ENCODE measurements at places on chromosomes 3 and 15.
A peak's percentile ranks its signal among the peaks of the same experiment; 100 is the strongest.

- DNase-seq: no peak
Measured at GRCh38 chr15:63381301-63382204, at the start of gene CA12. CA12 (minus strand) TSS chr15:63381846; CDS start chr15:63381720, 126 bp downstream.

DNA sequence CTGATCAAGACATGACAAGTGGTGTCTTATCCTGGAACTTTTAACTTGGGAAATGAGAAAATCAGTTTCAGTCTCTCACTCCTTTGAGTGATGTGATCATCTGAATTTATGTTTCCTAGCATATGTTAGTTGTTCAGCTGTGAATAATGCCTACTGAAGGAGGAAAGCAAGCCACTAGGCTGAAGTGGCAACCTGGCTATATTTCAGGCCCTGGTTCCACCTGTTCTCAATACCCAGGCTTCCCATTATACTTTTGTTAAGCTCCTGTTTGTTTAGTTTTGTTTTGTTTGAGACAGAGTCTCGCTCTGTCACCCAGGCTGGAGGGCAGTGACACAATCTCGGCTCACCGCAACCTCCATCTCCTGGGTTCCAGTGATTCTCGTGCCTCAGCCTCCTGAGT lies 243.8 kb downstream of the ALCAM start:
- no peak for DNase-seq

GRCh38 chr15:69484837-69485236 lies 32.2 kb downstream of the RPLP1 start:
- no peak for DNase-seq

DNA sequence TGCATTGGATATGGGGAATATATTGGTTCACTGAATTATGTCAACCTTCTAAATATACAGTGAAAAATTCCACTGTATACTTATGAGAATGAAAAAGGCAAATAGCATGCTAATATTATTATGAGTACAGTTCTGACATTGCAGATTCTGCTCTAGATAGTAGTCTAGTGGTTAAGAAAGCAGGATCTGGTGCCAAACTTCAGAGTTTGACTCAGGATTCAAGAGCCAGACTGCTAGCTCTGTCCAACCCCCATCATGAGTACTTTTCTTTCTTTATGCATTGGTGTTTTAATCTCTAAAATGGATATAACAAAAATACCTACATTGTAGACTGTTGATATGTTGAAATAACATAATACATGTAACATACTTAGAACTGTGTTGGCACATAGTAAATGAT lies 57.3 kb upstream of the PLSCR4 start:
- DNase-seq: no peak

DNA sequence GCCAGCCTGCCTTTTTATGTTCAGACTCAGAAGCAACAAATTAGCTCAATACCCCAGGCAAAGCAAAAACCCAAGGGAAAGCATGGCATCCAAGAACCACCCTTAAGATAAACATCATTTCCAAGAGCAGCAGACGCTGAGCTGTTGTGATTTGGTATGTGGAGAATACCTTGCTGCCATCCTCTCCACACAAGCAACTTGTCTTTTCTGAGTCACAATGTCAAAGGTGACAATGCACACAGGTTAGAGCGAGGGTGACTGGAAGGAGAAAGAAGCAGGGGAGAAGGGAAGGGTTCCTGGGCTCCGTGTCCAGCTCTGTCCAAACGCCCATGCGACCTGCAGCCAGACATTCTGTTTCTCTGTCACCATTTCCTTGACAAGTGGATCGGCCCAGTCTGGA lies 6.0 kb downstream of the PCSK6 start:
- DNase-seq: no peak

DNA sequence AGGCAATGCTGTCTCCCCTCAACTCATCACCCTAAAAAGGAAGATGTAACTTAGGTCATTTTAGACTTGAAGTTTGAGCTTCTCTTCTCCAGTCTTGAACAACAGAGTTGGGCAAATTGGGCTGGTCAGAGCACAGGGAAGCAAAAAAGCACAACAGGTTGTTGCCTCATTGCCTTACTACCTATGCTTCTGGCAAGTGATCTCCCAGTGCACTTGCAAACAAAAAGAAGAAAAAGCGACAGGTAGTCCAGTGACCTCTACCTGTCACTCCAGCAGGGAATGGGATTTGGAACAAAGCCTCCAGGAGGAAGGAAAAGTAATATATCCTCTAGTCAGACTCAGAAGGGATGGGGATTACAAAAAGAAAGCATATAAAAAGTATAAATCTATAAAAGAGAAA lies 160.2 kb upstream of the MANF start:
- no peak for DNase-seq

DNA sequence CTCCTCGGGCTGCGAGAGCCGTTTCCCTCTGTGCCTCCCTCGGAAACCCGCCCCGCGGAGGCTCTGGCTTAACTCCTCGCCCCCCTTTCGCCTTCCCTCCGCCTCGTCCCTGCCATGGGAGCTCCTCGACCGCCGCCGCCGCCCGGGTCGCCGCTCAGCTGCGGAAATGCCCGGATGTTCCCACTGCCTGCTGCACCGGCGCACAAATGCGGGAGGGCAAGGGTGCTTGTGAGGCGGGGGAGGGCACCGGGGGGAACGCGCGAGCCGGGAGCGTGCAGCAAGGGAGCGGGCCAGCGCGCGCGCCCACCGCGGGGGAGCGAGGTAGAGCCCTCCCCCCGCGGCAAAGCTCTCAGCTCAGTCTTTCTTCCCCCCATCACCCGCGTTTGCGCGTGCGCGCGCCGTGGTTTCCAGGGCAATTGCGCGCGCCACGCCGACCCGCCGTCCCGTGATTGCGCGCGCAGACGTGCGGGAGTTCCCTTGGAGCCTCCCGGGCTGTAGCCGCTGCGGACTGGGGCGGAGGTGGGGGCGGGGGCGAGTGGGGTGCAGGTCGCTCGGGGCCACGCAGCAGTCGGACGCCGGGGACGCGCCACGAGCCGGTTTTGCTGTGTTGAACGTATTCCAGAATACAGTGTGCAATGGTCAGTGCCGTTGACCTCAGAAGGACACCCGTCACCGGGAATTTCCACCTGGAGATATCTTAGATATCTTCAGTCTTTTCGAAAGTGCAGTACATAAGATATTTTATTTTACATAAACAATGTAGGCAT lies at the start of gene DMXL2:
DMXL2 (minus strand) TSS at position 168 of the 767 bp plus-strand sequence. CDS start 226 bp downstream, outside the sequence.
- DNase-seq: peak; percentile 85

DNA sequence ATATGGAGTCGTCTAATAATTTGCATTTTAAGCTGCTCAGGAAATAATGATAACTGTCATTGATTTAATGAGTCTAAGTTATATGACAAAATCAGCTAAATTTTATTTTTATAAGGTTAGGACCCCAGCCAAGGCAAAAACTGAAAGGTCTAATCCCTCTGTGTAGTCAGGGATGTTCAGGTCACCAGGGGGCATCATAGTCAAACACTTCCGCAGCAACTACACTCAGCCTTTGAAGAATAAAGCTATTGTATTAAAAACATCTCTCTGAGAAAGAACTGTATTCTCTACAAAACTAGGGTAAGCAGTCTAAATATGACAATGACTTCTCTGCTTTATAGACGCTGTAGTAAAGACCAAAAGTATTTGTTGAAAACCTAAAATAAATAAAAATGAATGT lies 15.0 kb downstream of the INTS14 start:
- peak; percentile 24 for DNase-seq

GRCh38 chr3:11186318-11186692 lies 32.0 kb downstream of the HRH1 start:
- DNase-seq: no peak

GRCh38 chr3:23720885-23721284 lies 84.9 kb upstream of the UBE2E1 start:
- DNase-seq: no peak

GRCh38 chr15:89707577-89707976 lies 17.0 kb downstream of the WDR93 start:
- no peak for DNase-seq

DNA sequence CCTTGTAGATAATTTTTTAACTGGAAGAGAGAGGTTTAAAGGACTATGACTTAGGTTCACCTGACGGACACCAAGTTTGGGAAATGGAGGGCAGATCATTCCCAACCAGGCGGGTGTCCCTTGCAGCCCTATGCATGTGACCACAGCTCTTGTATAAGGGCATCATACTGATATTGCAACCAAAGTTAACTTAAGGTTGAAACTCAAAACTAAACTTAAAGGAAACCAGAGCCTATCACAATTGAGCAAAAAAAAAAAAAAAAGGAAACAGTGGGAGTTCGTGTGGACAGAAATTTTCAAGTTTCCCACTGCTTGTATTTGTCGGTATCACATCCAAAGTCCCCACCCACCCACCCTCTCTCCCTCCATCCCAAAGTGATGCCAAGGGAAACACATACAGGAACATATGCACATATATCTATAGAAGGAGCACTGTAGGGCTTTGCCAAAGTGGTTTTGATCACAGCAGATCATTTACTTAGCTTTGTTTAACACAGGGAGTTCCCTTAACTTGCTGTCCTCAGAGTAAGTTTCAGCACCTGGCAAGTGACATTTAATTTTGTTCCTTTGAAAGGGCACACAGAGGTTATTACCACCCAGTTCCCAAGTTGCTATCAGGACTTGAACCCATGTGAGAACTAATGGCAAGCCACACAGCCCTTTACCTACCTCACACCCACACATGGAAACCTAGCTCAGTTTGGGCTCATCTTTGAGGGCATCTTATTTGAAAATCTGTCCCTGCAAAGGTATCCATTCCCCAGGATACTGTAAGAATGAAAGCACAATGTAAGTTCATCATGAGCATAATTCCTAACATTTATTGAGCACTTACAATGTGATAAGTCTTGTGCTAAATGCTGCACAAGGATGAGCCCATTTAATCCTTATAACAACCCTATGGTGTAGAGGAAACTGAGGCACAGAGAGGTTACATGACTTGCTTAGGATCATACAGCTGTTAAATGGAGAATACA lies 204.5 kb upstream of the CMC1 start:
- no peak for DNase-seq

DNA sequence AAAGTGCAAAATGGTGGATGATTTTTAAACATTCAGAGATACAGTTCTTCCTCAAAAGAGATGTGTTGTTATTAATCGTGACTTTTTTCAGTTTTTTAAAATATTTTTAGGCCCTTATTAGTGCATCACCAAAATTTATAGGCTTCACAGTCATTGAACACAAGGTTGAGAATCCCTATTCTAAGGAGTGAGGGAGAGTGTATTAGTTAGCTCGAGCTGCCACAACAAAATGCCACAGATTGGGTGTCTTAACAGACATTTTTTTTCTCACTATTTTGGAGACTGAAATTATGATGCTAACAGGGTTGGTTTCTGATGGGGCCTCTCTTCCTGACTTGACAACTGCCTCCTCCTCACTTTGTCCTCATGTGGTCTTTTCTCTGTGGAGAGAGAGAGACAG lies 145.9 kb upstream of the TPRG1 start:
- no peak for DNase-seq

DNA sequence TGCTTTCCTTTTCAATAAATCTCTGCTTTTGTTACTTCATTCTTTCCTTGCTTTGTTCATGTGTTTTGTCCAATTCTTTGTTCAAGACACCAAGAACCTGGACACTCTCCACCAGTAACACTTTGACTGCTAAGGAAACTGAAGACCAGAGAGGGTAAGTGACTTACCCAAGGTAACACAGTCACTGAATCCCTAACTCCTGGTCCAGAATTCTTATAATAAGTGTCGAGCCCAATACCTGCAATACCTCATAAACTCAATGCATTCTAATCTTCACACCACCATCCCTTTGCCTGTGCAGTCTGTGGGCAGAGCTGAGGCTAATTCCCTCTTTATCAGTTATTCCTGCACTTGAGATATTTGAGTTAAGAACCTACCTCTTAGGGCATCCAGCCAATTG lies 237.8 kb downstream of the UACA start:
- no peak for DNase-seq

DNA sequence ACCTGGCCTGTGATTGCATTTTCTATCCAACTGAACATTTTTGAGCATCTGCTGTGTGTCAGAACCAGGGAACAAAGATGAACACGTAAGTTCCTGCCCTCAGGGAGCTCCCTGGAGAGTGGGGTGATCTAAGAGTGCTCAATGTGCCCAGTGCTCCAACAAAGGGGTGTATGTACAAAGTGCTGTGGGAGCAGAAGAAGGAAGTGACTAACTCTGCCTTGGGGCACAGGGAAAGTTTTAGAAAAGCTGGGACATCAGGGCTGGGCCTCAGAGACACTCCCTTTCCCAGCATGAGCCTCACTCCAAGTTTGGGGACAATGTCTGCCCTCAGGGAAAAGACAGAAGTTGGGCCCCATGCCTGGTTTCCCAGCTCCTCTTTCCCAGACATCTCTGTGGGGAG lies 27.6 kb upstream of the BNC1 start:
- no peak for DNase-seq

- DNase-seq: no peak
Measured at GRCh38 chr15:101474983-101475382, 14.5 kb downstream of the PCSK6 start.

GRCh38 chr3:50450209-50450921 lies 53.1 kb downstream of the CACNA2D2 start:
- peak; percentile 81 for DNase-seq

- DNase-seq: no peak
Measured at GRCh38 chr3:108728934-108729333, 28.3 kb downstream of the RETNLB start.

DNA sequence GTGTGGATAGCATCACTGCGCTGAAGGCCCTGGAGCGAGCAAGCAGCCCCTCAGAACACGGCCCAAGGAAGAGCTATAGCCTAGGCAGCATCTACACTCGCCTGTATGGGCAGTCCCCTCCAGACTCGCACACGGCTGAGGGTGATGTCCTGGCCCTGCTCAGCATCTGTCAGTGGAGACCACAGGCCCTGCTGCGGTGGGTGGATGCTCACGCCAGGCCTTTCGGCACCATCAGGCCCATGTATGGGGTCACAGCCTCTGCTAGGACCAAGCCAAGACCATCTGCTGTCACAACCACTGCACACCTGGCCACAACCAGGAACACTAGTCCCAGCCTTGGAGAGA lies 20.5 kb downstream of the ATRIP start:
- no peak for DNase-seq

DNA sequence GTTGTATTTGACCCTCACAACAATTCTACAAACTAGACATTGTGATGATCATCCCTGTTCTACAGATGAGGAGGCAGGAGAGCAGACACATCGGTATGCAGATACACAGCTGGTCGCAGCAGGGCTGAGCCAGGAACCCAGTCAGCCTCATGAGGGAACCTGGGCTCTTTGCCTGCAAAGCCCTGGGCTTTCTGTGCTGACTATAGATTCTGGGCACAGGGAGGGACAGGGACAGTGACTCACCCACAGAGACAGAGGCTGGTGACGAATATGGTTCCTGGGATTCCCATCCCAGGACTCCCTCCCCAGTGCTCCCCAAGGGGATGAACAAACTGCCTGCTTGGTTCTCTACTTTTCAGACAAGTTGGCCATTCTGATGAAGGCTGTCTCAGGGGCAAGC lies 3.8 kb upstream of the CAMP start:
- no peak for DNase-seq

- DNase-seq: no peak
Measured at GRCh38 chr3:122760453-122761271, 33.0 kb downstream of the HSPBAP1 start.

GRCh38 chr15:66997212-66997611 lies 68.2 kb upstream of the SMAD3 start:
- DNase-seq: no peak

- DNase-seq: peak; percentile 7
Measured at GRCh38 chr3:192812743-192813383, 85.5 kb upstream of the FGF12 start.

GRCh38 chr3:11530153-11530721 lies 113.5 kb downstream of the VGLL4 start:
- DNase-seq: no peak

- DNase-seq: no peak
Measured at GRCh38 chr3:177525987-177526712, 328.9 kb upstream of the TBL1XR1 start.

Data from CD4-positive, alpha-beta T cell treated with Interleukin-1 beta for 1 hour (primary cell).